ENCODE measurements at places on chromosomes 5 and 9.
A peak's percentile ranks its signal among the peaks of the same experiment; 100 is the strongest.

DNA sequence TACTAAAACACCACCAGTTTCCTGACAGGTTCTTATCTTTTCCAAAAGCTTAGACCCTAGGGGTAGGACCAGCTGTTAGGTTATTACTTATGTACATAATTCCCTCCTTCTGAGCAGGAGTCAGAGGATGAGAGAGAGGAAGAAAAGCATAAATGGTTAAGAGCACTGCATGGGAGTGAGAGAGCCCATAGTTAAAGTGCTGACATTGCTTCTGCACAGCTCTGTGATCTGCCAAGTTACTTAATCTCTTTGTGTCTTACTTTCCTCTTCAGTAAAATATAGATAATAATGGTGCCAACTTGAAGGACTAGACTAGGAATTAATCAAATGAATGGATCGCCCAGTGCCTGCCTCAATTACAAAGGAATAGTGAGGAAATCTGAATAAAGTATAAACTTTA, 66.4 kb downstream of the NRG2 start:
- no peak for DNase-seq

DNA sequence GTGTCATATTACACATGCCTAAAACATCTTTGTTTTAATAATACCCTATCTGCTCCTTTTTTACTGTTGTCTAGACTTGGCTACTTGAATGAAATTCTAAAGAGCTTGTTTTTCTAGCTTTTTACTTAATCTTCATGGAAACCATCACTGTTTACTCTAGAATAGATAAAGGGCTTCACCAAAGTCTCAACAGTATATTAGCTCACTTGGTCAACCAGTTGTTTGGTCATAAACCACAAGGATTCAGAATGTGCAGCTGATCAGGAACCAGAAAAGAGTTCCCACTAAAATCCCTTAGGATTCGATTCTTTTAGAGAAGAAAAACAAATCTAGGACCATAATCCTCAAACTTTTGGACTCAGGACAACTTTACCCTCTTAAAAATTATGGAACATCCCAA, 38.0 kb downstream of the CDO1 start:
- DNase-seq: no peak

DNA sequence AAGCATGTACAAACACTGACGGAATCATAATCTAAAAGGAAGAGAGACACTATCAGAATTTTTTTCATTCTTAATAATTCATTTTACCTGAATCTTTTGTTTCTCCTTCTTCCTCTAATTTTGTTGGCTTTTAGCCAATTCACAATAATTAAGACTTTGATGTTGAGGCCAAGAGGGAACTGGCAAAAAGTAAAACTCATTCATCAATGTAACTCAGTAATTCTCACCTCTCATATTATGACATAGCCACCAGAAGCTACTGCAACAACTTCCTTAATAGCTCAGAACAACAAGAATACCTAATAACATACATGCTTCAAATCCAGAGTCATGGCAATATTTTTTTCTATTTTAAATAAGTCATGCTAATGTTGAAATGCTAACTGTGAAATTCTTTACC, 64.5 kb downstream of the MCTP1 start:
- no peak for DNase-seq

GRCh38 chr9:84397822-84398221, 57.3 kb upstream of the SLC28A3 start:
- DNase-seq: no peak

GRCh38 chr5:38316544-38317224, 58.3 kb downstream of the EGFLAM start:
- DNase-seq: no peak

- DNase-seq: no peak
Observed at GRCh38 chr9:94675008-94675881, 35.9 kb upstream of the FBP1 start.

- DNase-seq: no peak
Observed at GRCh38 chr5:64384765-64385164, 121.0 kb upstream of the RGS7BP start.

DNA sequence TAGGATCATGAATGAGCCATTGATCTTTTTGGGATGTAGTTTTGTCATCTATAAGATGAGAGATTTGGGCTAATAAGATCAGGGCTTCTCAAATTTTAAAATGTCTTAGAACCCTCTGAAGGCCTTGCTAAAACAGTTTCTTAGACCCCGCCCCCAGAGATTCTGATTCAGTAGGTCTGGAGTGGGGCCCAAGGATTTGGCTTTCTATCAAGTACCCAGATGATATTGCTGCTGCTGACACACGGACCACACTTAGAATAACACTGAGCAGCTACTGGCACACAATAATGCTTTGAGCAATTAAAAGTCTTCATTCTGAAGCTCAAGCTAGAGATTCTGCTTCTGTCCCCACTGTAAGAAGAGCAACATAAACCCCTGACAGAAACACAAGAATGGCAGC, 216.7 kb downstream of the SMARCA2 start:
- no peak for DNase-seq

GRCh38 chr5:145791866-145792265, 43.3 kb downstream of the PRELID2 start:
- DNase-seq: no peak

DNA sequence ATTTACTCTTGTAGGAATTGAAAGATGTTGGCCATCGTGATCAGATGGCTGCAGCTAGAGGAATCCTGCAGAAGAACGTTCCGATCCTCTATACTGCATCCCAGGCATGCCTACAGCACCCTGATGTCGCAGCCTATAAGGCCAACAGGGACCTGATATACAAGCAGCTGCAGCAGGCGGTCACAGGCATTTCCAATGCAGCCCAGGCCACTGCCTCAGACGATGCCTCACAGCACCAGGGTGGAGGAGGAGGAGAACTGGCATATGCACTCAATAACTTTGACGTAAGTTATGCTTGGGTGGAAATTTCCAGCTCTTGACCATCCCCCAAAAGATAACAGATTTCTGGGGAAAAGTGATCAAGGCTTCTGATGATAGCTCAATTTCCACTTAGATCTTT, 50.6 kb downstream of the LRRTM2 start:
- no peak for DNase-seq

DNA sequence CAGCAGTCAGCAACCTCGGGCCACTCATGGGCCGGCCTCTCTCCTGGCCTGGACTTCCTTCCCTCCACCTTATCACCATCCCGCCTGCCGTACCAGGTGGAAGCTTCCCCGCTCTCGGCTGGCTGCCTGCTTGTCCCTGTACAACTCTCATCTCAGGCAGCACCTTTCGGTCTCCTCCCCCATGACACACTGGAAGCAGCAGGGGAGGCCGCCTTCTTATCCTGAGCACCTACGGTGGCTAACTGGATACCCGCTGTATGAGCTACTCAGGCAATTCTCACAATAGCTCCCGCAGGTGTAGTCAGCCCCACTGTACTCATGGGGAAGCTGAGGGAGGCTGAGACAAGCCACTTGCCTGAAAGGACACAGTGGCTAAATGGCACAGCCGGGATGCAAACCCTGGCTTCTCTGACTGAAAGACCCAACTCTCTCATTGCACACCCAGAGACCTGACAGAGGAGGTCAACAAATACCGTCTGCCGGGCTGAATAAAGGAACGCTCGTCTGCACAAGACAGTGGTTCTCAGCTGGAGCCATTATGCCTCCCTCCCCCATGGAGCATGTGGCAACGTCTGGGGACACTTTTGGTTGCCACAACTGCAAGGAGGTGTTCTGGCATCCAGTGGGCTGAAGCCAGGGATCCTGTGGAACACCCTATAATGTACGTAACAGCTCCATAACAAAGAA, 9.6 kb downstream of the STK10 start:
- no peak for DNase-seq

DNA sequence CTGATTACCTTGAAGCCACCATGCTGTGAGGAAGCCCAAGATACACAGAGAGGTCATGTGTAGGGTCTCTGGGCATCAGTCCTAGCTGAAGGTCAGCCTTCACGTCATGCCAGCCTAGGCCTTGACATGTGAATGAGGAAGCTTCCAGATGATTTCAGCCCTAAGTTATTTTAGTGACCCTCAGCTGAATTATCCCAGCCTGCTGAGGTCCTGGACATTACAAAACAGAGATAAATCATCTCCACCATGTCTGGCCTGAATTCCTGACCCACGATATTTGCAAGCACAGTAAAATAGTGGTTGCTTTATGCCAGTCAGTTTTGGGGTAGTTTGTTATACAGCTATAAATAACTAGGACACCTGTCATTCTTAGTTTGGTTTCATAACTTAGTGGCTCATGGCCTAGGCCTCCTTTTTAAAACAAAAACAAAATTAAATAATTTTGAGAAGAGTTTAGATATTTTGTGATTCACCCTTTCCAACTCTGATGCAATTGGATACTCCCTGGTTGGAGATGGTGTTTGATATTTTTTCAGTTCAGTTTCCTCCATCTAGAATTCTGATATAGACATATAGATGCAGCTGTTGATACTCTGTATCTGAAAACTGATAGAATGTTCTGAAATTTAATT, 571.3 kb upstream of the CLINT1 start:
- DNase-seq: no peak

DNA sequence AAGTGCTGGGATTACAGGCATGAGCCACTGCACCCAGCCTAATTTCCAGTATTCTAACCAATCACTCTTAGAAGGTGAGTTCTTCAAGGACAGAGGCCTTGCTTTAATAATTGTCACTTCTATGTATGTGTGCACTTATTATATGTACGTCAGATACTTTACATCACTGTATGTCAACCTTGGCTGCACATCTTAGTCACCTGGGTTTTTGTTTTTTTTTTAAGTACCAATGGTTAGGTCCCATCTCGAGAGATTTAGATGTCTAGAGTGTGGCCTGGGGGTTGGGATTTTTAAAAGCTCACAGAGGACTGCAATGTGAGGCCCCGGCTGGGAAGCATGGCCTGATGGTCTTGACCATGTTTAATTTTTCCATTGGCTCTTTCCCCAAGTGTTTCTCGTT, 9.9 kb upstream of the GM2A start:
- no peak for DNase-seq

DNA sequence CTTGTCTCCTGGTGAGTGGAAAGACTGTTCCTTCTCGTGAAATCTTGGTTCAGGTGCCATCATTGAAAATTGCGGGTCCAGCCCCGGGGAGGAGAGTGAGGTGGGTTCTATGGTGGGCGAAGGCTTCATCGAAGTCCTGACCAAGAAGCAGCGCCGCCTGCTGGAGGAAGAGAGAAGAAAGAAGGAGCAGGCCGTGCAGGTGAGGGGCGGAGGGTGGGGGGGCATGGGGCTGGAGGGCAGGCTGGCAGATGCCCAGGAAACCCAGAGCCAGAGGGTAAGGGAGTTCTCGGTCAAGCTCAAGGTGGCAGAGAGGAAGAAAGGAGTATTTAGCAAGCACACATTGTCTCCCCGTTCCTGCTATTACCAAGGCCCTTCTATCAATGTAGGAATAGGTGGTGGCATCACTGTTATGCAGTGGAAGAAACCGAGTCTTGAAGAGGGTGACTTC, 24.3 kb upstream of the POMT1 start:
- peak; percentile 77 for DNase-seq

- DNase-seq: no peak
Observed at GRCh38 chr5:159410480-159410879, 80.2 kb upstream of the IL12B start.

GRCh38 chr5:87754009-87754757, 341.5 kb upstream of the CCNH start:
- no peak for DNase-seq

DNA sequence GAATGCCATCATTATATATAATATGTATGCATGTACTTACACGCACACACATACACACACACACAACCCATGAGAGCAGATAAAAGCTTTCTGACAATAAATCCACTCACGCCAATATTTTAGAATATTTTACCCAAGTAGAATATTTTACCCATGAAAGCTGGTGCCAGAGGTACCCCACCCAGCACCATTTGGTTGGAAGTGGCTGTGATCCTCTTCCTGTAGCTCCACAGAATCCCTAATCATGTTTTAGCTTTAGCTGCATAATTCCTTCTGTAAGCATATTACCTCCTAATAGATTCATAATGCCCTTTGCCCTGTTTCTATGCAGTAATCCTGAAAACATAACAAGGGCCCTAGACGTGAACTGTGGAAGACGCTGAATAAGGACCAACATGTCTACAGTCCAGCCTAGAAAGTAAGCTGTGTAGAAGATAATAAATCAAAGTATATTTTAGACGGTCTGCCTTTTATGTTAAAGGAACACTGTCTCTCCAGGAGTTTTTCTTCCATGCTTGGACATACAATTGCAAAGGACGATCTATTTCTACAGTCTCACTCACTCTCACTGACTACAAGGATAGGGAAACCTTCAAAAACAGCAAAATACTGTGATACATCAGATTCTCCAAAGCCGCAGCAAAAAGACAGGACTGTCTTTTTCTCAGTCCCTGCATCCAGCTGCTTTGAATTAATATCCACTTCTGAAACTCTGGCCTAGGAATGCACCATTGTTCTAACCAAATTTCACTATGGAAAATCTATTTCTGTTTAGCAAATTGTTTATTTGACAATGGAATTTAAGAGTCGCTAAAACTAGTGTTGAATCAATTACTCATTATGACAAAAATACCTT, 98.2 kb downstream of the USP20 start:
- DNase-seq: no peak

- peak; percentile 61 for DNase-seq
Observed at GRCh38 chr9:21709464-21710058, 92.9 kb upstream of the MTAP start.

- DNase-seq: peak; percentile 14
Observed at GRCh38 chr9:114084282-114085073, 6.4 kb upstream of the AMBP start.

DNA sequence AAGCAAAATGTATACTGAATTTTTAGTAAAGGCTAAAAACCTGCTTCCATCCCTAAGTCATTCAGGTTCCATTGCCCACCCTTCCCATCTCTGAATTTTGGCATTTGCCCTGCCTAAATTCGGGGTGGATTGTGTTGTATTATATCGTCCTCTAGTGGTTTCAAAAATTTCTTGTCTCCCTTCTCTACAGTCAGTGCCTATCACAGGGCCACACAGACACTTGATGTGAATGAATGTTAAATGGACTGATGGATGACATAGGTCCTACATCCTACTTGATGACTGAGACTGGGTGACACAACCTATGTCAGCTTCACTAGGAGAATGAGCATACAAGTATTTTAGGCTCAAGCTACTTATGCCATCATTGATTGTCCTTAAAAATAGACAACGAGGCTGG, 45.6 kb upstream of the SLC30A5 start:
- DNase-seq: no peak

- DNase-seq: no peak
Observed at GRCh38 chr9:95250462-95251221, 66.9 kb downstream of the FANCC start.

DNA sequence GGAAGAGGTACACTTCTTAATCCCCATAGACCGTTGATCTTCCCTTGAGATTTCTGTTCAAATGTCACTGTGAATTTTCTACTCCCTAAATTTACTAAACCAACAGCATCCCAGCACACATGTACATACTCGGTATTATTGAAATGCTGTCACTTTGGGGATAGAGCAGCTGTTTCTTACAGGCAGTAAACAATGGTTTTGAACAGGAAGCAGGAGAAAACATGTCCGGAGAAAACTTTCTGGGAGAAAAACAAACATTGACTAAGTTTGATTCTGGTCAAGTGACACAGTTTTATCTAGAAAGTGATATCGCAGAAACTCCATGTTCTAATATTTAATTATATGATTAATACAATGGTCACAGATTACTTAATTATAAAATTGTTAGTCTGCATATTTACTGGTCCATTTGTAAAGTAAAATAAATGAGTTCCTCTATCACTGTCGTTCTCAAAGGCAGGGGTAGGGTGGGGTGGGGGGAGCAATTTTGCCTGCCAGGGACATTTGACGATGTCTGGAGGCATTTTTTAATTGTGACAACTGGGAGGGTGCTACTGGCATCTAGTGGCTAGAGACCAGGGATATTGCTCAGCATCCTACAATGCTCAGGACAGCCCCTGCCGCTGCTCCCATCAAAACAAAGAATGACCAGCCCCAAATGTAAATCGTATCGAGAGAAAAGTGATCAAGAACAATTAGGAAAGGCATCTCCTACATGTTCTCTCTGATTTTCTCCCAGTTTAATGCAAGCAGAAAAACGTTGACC, 12.2 kb downstream of the TAS2R1 start:
- no peak for DNase-seq

Measured in ecto neural progenitor cell (in vitro differentiated cells).